ENCODE measurements at places on chromosomes 5 and 9. TPM values are rescaled to one million over a fixed set of nuclear protein-coding genes. Genes with fewer than 3 reads are reported as not detected.

- H3K27me3 ChIP-seq: peaks cover 17% of the 10 kb centered on the region
- DNase-seq: no peak
- H3K27ac ChIP-seq: no peak overlapping the region
- H3K4me1 ChIP-seq: no peaks in the 10 kb centered on the region
- no peak overlapping the region for H3K4me3 ChIP-seq
Observed at GRCh38 chr9:126671381-126671831, 57.7 kb downstream of the LMX1B start.

CCL27 gene
- not detected for polyA plus RNA-seq

DNA sequence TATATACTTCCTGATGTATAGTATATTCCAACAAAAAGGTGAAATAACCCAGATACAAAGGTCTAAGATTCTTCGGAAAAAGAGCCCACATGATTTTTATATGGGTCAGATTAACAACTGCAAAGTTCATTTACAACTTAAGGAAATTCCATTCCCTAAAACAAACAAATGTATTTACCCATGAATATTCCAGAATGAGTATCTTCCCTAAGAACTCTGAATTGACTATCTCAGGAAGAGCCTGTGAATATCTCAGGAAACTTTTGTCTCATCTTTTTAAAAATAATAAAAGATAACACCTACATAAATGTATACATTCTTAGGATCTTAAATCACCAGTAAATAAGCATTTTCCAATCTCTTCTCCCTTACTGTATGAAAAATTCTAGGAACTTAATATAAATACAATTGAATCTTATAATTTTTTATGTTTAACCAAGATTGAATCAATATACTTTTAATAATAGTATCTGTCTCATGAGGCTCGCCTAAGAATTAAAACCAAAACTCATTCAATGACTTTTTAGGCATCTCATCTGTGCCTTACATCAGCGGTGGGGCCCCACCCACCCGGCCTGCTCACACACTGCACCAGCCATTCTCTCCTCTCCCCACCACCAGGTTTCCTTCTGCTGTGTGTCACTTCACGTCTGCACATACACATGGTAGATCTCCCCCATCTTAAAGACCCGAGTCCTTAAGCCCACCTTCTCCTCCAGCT lies 78.1 kb downstream of the RAPGEF1 start:
- H3K27me3 ChIP-seq: no peaks in the 10 kb centered on the region
- peaks cover 3% of the 10 kb centered on the region for H3K36me3 ChIP-seq
- peak overlapping the region; percentile 31 for H3K27ac ChIP-seq
- no peak for DNase-seq

DNA sequence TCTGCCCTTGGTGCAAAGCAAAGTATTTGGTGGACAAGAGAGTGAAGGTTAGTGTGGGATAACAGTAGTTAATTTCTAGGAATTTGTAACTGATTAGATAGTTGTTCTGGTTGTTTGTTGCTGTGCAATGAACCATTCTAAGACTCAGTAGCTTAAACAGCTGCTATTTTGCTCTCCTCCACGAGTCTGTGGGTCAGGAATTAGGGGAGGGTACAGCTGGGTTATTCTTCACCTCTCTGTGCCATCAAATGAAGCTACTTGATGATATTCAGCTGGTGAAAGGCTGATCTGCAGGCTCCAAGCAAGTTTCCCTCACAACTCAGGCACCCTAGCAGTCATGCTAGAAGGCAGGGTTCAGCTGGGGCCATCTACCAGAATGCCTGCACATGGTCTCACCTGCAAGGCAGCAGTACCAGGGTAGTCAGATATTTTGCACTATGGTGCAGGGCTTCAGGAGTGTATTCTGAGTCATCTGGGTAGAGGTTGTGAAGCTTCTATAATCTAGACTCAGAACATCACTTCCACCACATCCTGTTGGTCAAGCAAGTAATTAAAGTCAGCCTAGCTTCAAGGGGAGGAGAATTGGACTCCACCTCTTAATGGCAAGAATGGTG lies 159.5 kb upstream of the SLC28A3 start:
- DNase-seq: peak; percentile 23
- no peaks in the 10 kb centered on the region for H3K36me3 ChIP-seq
- no peak overlapping the region for H3K4me3 ChIP-seq
- H3K27me3 ChIP-seq: 0 out of 2 replicates have a peak, but pooled peaks cover 3% of the 10 kb centered on the region

ZDHHC11 gene
- 0.28 TPM for polyA plus RNA-seq

- DNase-seq: no peak
- no peaks in the 10 kb centered on the region for H3K4me1 ChIP-seq
- H3K27me3 ChIP-seq: no peaks in the 10 kb centered on the region
- peaks cover 8% of the 10 kb centered on the region for H3K36me3 ChIP-seq
Observed at GRCh38 chr5:109354761-109355160, 55.0 kb downstream of the PJA2 start.

ADAMTS12 gene
- polyA plus RNA-seq: 12.3 TPM

DNA sequence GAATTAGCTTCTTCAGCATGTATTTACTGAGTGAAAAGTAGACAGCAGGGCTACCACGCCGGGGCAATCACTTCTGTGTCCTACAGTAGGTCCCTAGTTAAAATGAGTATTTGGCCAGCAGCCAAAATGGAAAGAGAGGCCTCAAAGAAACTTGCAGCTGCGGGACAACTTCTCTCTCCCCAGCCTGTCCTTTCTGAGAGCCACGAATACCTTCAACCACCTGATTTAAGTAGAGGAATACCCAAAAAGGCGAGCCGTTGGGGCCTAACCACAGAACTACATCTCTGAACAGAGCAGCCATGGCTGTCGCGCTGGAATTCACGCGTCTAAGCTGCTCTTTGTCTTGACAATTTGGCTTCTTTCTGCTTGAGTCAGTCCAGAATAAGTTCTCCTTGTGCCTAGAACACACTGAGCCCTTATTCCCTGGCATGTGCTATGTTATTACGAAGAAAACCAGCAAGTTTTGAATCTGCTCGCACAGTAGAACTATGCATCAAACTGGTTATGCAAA lies 43.8 kb upstream of the GOLPH3 start:
- H3K4me3 ChIP-seq: no peak overlapping the region
- DNase-seq: no peak
- no peaks in the 10 kb centered on the region for H3K4me1 ChIP-seq
- no peak overlapping the region for H3K27ac ChIP-seq
- H3K27me3 ChIP-seq: no peaks in the 10 kb centered on the region

RNF180 gene
- 0.24 TPM for polyA plus RNA-seq

DNA sequence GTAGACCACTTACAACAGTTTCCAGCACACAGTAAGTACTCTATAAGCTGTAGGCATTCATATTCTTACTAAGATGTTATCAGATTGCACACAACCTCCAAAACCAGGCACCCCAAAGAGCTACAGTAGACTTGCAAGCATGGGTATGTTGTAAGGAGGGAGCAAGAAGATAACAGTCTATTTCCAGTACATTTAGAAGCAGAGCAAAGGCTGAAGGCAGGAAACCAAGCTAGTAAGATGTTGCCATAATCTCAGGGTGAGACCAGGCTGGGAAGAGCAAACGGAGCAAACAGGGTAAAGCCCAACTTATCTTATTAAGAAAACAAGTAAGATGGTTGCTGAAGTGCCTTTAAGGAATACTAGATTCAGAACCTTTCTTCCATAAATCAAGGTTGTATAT lies 161.1 kb downstream of the GLIS3 start:
- no peaks in the 10 kb centered on the region for H3K27me3 ChIP-seq
- no peak for DNase-seq
- no peak overlapping the region for H3K27ac ChIP-seq
- H3K4me3 ChIP-seq: no peak overlapping the region
- no peaks in the 10 kb centered on the region for H3K4me1 ChIP-seq

UBE2B gene
- 196 TPM for polyA plus RNA-seq

GZMA gene
- polyA plus RNA-seq: not detected

FGF18 gene
- polyA plus RNA-seq: not detected

ELOVL7 gene
- 1.1 TPM for polyA plus RNA-seq

FXN gene
- 72.0 TPM for polyA plus RNA-seq

LHX3 gene
- polyA plus RNA-seq: not detected
